ENCODE measurements at places on chromosomes 11 and 22.

DNA sequence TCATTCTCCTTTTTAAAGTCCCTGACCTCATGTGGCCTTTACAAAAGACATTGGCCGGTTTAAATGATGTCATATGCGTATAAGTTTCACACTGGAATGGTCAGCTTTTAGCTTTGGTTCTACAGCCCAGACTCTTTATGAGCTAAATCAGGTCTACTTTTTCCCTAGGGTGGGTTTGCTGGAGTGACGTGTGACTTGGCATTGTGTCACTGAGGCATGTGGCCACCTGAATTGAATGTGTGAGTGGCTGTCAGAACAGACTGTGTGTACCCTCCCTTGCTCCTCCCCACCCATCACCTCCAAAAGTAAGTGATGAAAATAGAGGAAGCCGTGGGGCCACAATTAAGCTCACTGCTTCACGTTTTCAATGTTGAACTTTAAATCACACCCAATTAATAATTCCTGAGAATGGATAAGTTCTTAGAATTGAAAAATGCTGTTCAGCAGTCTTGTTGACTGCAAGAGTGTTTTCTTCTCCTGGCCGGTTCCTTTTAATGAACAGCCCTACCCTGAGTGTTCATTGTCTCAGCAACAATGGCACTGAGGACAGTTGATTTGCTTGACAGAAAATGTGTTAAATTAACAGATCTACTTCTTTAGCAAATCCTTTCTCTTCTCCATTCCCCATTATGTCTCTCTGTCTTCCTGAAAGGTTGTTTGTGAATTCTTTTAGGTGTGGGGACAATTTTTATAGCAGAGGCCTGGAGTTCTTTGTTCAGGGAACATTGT is 11.3 kb downstream of the CECR2 start:
- DNase-seq = no peak

- DNase-seq = no peak
Observed at GRCh38 chr11:119188887-119189286, 3.6 kb downstream of the NHERF4 start.

DNA sequence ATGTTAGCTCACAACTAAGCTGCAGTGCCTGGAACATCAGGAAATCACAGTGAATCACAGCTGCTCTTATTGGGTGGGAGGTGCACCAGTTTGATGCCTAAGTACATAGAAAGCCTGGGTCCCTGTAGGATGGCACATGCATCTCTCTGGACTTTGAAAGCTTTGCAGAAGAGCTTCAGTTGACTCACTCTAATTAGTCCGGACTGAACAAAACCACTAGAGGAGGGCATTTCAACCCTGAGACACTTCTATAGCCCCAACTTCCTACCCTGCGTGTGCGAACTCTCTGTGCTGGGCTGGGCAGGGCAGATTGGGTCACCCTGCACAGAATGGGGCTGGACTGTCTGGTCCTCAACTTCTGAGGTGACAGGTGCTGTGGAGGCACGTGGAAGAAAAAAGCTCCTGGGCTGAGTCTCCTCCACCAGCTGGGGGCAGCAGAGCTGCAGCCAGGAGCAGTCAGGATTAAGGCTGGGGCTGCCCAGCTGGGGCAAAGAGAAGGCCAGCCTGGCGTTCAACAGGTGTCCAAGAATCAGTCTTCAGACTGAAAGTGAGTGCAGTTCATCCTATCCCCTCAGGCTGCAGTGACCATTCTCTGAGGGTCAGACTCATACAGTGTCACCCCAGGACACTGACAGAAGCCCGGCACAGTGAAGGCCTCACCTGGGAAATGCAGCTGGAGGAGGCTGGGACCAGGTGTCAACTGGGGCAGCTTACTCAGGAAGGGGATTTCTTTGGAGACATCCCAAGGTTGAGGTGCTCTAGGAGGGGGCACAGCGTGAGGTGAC is 22.1 kb downstream of the GGTLC2 start:
- peak; percentile 10 for DNase-seq

GRCh38 chr11:18347471-18348125 is 25.2 kb downstream of the GTF2H1 start:
- DNase-seq = no peak

DNA sequence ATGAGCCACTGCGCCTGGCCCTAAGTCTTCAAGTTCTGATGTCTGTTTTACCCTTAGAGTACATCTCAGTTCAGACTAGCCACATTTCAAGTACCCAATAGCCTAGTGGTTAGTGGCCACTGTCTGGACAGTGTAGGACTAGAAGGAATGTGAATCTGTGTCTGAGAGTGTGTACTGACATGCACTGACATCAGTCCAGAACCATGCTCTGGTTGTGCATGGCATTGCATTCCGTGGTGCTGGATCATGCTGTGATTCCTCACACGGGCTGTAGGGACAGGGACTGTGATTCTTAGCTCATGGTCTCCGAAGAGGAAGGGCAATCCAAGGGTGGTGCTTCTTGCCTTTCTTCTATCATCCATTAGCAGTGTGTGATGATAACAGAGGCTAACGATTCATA is 41.1 kb downstream of the AMOTL1 start:
- no peak for DNase-seq

GRCh38 chr11:127678631-127679030 is 678.1 kb upstream of the KIRREL3 start:
- no peak for DNase-seq

- DNase-seq = peak; percentile 62
Observed at GRCh38 chr22:31969789-31970489, 25.6 kb downstream of the YWHAH start.

- no peak for DNase-seq
Observed at GRCh38 chr22:43342347-43343261, 568 bp downstream of the SCUBE1 start.

All from H4 (cell line).